ENCODE measurements at places on chromosomes 7 and 10. TPM values are rescaled to one million over a fixed set of nuclear protein-coding genes. Genes with fewer than 3 reads are reported as not detected.

Gene SNX10
- 13.8 TPM for total RNA-seq

Gene GNAT3
- total RNA-seq: not detected

Gene NEBL
- total RNA-seq: 1.7 TPM

Gene GHRHR
- total RNA-seq: 7.5 TPM

Gene PROSER2
- total RNA-seq: 5.7 TPM

Gene PHYH
- total RNA-seq: 10.2 TPM

Gene RAPGEF5
- total RNA-seq: 135 TPM

Gene RET
- 0.28 TPM for total RNA-seq

Gene RADIL
- total RNA-seq: 2.4 TPM

Gene CYP3A5
- total RNA-seq: 0.69 TPM

Gene HOXA2
- 1.1 TPM for total RNA-seq

Gene DUS4L
- 10.0 TPM for total RNA-seq

Gene TRIM50
- total RNA-seq: 0.54 TPM

Gene TRPV5
- total RNA-seq: not detected

Gene SUGCT
- total RNA-seq: 1.6 TPM

Gene PRR15
- 2.9 TPM for total RNA-seq

Gene GRB10
- total RNA-seq: 164 TPM

Gene CTTNBP2
- 24.4 TPM for total RNA-seq

Gene EXOC4
- total RNA-seq: 94.0 TPM

Gene H2AZ2
- 157 TPM for total RNA-seq

Gene CALN1
- 1.4 TPM for total RNA-seq

Gene NUPR2
- total RNA-seq: not detected

Gene RASA4B
- 6.2 TPM for total RNA-seq

Gene CXCL12
- total RNA-seq: 0.97 TPM

Gene P4HA1
- 20.4 TPM for total RNA-seq

Gene IGFBP3
- total RNA-seq: 125 TPM
